ENCODE measurements at places on chromosomes 11 and 22.

- DNase-seq = no peak
Measured at GRCh38 chr11:44708523-44709280, 18.1 kb upstream of the TSPAN18 start.

DNA sequence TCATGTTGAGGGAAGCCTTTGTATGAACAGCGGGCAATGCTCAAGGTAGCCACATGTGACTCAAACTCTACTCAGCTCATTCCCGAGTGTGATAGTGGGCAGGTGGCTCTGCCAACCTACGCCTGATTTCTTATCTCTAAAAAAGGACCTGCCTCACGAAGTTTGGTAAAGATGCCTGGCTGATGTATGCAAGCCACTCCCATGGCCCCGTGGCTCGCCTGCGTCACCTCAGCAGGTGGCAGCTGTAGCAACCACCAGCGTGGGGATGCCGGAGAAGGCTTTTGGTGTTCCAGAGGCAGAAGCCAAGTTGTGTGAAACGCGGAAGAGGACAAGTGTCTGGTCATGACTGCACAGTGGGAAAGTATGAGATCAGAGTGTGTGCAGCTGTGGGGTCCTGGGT, 5.4 kb downstream of the FADS2 start:
- DNase-seq = no peak

DNA sequence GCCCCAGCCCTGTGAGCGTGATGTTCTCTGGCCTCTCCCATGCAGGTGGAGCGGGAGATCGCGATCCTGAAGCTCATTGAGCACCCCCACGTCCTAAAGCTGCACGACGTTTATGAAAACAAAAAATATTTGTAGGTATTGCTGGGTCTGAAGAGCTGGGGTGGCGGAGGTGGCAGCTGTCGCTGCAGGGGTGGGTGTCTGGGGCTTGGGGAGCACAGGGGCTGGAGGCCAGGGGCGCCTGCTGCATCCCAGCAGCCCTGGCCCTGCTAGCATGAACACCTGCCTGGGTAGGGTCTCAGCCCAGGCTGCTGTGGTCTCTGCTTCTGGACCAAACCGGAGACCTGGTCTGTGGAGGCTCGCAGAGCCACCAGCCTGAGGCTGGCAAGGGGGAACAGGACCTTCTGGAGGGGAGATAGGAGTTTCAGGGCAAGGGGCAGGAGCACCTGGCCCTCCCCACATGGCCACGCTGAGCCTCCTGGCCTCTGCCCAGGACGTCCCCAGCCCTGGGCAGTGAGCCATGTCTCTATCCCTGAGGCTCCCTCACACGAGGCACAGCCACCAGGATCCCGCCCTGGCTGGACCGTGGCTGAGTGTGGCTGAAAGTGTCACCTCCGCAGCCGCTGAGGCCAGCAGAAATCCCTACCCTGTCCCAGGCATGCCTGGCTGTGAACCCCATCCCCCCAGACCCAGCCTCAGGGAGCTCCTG, 48.2 kb downstream of the MOB2 start:
- DNase-seq = no peak

GRCh38 chr11:8258289-8258688, 5.4 kb downstream of the LMO1 start:
- DNase-seq = no peak

DNA sequence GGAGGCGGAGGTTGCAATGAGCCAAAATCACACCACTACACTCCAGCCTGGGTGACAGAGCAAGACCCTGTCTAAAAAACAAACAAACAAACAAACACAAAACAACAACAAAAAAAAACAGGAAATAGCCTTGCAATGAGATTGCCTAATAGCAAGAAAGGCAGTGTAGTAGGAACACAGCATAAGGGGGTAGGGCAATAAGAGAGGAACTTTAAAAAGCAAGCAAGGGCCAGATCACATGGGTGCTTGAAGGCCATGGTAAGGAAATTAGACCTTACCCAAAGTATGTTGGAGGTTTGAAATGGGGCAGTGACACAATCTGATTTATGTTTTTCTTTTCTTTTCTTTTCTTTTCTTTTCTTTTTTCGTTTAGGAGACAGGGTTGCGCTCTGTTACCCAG, 34.7 kb upstream of the NRIP3 start:
- no peak for DNase-seq

DNA sequence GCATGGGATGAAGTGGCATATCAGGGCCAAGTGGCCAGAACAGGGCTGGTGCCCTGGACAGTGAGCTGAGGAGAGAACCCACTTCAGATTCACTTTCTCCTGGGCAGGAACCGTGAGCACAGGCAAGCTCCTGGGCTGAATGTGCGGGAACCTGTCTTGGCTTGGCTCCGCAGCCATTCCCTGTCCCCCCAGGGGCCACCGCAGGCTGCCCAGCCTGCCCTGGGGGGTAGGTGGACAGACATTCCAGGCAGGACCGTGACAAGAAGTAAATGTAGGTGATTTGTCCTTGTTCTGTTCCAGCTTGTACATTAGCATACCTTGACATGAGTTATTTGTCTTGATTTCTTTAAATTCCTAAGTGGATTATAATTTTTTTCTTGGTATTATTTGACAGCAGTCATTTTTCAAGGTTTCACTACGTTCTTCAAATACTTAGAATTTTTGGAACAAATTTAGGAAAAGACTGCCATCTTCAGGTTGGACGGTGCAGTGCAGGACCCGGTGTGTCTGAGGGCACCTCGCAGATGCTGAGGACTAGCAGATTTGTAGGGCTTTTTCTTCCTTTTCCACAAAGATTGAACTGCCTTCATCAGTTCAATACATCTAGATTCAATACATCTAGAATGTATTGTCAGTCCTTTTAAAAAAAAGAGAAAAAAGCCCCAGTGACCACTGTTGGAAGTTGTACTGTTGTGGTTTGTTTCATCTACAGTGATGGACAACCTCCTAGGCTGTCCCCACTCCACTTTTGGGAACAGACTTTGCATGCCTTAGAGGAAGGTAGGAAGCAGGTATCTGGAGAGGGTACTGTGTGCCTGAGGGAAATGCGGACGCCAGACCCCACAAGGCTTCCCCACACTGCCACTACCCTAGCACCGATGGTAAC, 115.1 kb upstream of the RASSF10 start:
- DNase-seq = peak; percentile 61

DNA sequence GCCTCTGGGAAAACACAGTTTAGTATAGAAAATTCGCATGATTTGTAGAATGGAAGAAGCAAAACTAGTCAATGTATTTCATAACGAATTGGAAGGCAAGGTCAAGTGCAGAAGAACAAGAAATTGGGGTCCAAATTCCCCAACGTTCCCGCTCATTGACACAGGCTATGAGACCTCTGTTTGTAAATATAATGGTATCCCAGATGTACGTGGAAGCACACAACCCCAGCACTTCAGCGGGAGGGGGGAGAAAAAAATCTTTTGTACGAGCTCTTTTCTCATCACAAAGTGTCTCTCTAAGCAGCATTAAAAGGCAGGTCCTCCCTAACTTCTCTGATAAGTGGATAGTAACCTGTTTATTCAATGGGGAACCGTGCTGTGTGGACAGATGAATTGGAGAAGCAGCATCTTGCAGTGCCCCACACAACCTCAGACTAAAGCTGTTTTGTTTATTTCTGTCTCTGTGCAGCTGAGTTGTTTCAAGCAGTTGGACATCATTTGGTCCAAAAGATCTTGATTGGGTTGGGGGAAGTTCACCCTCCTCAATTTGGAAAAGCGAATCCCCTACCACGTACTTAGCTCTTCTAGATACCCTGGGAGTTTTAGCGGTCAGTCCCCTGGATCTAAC, 1.1 kb upstream of the GAB2 start:
- DNase-seq = no peak

DNA sequence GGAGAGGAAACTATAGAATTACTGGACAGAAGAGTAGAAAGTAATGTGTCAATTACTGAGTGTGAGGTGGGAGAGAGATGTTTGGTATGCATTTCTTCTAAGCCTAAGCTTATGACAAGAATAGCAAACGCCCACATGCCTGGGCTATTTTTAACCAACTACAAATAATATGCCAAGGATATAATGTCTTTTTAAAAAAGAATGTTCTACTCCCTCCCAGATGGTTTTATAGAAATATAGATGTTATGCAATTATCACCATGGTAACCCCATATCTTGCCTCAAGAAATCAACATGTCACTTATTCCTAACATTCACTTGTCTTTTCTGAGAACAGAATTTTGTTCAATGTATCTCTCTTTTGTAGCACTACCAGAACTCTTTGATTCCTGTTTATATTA, 996.7 kb upstream of the CHORDC1 start:
- no peak for DNase-seq

GRCh38 chr11:118791961-118792569, 1.1 kb upstream of the DDX6 start:
- DNase-seq = no peak

DNA sequence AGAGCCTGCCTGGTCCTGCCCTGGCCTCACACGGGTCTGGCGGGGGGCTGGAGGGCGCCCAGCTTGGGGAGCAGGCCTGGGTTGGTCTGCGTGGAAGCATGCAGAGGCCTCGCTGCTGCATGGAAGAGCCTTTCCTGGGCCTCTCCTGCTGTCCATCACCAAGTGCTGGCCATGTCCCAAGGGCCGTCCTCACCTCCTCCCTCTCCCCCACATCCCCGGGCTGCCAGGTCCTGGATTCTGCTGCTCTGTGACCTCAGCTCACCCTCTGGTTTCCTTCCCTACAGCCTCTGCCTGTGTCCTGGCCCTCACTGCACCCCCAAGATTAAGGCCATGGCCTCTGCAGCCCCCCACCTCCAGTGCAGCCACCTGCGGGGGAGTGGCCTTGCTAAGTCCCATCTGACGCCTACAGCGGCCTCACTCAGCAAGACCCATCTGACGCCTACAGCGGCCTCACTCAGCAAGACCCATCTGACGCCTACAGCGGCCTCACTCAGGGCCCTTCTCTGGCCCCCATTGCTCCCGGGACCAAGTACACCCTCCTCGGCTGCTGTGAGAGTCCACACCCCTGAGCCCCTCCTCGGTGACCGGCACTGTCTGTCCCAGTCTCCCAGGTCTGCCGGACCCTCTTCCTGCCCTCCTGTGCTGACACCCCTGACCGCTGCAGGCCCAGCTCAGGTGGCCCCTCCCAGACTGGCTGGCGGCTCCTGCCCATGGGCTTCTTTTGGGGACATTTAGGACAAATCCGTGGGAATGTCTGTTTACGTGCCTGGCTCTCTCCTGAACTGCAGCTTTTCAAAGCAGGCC, 119.5 kb upstream of the B3GAT1 start:
- no peak for DNase-seq

All from D341Med (cell line).